ENCODE measurements at places on chromosomes 6 and 20. TPM values are rescaled to one million over a fixed set of nuclear protein-coding genes. Genes with fewer than 3 reads are reported as not detected.

The FLRT3 gene
- total RNA-seq: not detected

The OLIG3 gene
- total RNA-seq: not detected

The SALL4 gene
- total RNA-seq: 0.40 TPM

The DCDC2 gene
- not detected for total RNA-seq

The TXLNB gene
- not detected for total RNA-seq

DNA sequence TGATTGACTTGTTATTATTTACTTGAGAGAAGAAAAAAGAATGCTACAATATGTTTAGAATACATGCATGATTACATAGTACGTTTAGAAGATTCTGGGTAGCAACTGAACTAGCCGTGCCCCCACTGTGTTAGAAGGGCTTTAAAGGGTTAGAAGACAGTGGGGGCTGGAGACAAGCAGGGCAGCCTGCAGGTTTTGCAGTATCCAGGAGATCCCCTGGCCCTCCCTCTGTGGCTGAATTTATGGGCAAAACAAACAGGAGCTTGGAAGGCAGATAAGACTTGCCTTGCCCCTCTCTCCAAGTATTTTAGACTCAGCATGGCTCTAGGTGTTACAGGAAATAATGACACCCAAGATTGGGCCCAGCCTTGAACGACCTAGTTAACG, 179.2 kb downstream of the CLIC5 start:
- no peak for DNase-seq

GRCh38 chr20:46296526-46297250, 11.6 kb downstream of the CDH22 start:
- no peak for DNase-seq

DNA sequence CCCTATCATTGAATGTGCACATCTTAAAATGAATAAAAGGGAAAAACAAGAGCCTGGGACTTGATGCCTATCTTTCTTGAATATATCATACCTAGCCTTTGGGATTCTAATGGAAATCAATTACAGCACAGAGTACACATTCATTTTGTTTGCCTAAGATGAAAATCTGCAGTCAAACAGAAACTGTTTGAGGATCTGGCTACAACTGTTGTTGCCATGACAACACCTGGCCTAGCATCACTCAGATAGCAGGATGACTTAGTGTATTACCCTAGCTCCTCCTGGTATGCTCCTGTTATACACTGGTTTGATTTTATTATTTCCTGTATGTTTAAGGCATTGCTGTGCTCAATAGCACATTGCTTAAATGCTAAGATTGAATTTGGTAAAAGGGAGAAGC, 71.5 kb upstream of the LAMP5 start:
- DNase-seq: peak; percentile 50

DNA sequence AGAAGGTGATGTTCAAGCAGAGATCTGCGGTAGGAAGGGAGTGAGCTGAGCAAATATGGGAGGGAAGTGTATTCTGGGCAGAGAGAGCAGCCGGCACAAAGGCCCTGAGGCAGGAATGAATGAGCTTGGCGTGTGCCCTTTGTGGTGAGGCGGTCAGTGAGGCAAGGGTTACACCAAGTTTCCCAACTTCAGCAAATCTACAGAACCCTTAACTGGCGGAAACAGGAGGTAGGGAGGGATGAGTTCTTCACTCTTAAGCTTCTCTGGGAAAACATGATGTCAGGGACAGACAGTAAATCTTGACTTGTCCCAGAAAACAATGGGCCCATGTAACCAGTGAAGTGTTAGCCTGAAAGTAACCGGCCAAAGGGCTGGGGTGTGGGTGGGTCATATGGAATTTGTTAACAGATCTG, 97.1 kb upstream of the PTPN1 start:
- DNase-seq: no peak

DNA sequence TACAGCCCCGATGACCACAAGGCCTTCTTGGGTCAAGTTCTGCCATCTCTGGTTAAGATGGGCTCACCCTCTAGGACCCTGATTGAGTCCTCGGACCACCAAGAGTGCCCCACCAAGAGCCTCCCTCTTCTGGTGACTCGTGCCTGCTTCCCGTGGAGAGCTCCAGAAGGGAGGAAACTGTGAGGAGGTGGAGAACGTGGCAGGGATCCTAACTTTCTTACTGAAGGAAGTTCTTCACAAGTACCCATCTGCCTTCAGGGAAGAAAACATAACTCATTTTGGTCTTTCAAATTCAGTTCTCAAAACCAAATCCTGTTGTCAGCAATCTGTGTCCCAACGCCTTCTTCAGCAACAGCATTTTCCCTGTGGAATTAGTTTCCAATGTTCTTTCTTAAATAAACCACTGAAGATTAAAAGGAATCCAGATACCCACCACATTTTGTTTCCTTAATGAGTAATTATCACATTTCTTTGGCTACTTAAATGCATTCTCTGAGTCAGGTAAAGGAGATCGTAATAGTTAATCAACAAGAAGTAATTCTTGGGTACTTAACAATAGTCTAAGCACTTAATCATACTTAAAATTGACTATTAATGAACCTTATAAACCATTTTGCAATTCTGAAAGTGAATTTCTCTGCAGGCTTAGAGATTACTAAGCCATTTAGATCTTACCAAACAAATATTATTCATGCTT, 185.8 kb upstream of the SGK1 start:
- DNase-seq: no peak

DNA sequence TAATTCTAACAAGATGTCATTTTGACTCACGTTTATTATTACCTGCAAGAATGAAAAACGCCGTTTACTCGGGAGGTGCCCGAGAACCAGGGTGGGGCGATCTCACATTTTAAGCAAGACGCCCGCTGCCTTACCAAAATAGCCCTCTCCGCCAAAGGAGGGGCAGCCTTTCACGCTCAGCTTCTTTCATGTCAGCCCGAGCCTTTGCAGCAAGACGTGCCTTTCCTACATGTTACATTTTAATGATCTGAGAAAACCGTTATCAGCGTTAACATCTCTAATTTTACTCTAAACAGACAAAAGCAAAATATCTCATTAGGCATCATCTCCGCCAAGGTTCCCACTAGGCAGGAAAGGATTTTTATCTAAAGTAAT, 2.0 kb downstream of the BACH2 start:
- DNase-seq: no peak

GRCh38 chr6:79431537-79431933, 105.7 kb downstream of the LCA5 start:
- no peak for DNase-seq

- no peak for DNase-seq
These were observed 17.0 kb downstream of the PHF20 start for GRCh38 chr20:35788796-35789195.

DNA sequence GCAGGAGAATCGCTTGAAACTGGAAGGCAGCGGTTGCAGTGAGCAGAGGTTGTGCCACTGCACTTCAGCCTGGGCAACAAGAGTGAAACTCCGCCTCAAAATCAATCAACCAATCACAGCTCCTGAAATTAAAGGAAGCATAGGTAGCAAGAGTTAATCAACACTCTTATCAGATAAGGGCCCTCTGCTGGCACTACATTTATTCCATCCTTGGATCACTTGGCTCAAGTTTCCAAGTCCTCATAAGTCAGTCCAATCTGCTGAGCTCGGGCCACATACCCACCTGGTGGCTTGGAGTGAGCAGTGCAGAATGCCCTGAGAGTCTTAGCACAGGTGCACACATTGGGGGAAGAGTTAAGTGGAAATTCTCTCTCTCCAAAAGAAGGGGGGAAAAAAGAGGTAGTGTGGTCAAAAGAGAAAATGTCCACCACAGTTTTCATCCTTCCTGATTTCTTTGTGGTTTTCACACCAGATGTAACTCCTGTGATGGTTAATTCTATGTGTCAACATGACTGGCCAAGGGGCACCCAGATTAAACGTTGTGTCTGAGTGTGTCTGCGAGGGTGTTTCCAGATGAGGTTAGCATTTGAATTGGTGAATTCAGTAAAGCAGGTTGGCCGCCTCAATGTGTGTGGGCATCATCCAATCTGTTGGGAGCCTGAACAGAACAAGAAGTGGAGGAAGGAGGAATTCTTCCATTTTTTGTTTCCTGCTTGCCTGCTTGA, 14.2 kb upstream of the FAM8A1 start:
- no peak for DNase-seq

GRCh38 chr6:92827104-92827503, 592.3 kb downstream of the EPHA7 start:
- DNase-seq: no peak

- no peak for DNase-seq
These were observed 44.8 kb downstream of the FARS2 start for GRCh38 chr6:5305968-5306626.

GRCh38 chr6:33958526-33959328, 154.9 kb upstream of the MLN start:
- no peak for DNase-seq

- no peak for DNase-seq
These were observed 99.7 kb upstream of the HIVEP1 start for GRCh38 chr6:11912420-11912819.

Measured in HFFc6 (cell line).